ACHN (cell line): ENCODE measurements at places on chromosomes 3 and 15.

- no peak for DNase-seq
These were observed 11.6 kb upstream of the CLPX start for GRCh38 chr15:65196637-65197336.

DNA sequence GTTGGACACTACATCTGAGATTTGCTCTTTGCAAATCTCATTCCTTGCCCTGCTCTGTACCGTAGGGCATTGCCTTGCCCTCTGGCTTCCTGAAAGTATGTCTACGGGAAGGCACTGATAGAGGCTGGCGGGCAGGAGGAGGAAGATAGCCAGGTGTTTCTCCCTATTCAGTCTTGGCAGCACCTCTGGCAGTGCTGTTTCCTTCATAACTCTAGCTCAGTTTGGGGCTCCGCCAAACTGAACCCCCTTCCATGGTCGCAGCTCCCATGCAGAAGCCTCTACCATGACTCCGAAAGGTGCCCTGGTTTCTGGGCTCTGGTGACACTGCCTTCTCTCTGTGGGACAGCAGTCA lies 122.3 kb upstream of the PRR20G start:
- DNase-seq: no peak

GRCh38 chr15:91520850-91521249 lies 332.7 kb upstream of the SLCO3A1 start:
- no peak for DNase-seq

DNA sequence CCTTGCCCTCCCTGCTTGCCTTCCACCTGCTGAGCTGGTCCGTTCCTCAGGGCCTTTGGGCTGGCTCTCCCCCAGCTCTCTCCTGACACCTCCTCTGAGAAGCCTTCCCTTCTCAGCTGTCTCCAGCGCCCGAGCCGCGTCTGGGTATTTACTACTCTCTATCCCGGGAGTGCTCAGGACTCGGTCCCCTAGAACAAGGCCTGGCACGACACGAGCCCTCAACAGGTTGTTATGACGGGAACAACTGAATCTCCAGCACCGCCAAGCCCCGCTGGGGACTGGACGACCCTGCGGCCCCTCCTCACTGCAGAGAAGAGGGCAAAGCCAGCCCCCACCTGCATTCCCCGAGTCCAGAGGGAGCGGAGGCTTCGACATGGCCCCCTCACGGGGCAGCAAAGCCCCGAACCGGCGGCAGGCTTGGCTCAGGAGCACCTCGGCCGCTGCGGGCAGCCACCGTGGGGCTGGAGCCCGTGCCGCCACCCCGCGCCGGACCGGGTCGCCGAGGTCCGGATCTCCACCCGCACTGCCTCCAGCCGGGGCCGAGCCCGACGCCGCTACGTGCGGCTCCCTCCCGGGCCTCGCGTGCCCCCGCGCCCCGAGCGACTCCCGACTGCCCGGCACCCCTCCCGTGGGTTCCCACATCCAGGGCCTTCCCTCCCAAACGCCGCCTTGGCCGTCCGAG lies 792 bp downstream of the TPRA1 start:
- DNase-seq: peak; percentile 11

- no peak for DNase-seq
These were observed 132.0 kb downstream of the ARNT2 start for GRCh38 chr15:80536231-80536630.

GRCh38 chr3:10228248-10228950 lies 19.9 kb upstream of the TATDN2 start:
- no peak for DNase-seq

DNA sequence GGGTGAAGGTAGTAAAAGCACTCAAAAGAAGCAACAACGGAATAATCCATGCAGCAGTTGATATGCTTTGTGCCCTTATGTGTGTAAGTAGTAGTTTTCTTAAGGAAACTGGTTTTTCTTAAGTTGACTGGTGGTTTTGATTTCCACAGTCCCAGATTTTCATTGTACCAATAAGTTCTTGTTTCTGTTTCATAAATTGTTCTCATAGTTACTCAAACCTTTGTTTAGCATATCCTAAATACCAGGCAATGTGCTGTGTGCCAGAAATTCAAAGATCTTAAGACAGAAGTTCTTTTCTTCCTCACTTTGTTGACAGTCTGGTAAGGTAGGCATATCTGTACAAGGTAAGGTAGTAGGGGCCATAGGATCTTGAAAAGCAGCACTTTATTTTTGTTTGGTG lies 40.0 kb downstream of the DNAJC13 start:
- no peak for DNase-seq

GRCh38 chr3:78633626-78634025 lies 1134.2 kb downstream of the ROBO1 start:
- DNase-seq: no peak

DNA sequence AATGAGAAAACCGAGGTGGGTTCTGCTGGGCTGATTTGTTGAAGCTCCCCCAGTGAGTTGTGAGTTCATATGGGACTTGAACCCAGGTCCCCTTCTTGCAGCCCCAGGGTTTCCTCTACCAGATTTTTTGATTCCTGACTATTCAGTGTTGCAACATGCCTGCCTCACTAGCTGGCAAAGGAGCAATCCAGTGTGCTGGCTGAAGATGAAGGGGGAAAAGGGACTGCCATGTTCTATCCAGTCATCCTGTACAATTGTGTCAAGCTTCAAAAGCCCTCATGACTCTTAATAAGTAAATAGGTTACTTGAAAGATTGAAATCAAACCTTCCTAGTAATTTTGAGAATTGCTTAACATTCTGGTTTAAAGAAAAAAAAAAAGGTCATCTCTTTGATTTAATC lies 211.5 kb upstream of the TP63 start:
- DNase-seq: no peak

- no peak for DNase-seq
These were observed 21.0 kb upstream of the SEC22A start for GRCh38 chr3:123180791-123181190.

GRCh38 chr15:72474466-72474911 lies 359 bp downstream of the ARIH1 start:
- DNase-seq: no peak

GRCh38 chr15:34341381-34342212 lies 1.3 kb downstream of the NOP10 start:
- no peak for DNase-seq

DNA sequence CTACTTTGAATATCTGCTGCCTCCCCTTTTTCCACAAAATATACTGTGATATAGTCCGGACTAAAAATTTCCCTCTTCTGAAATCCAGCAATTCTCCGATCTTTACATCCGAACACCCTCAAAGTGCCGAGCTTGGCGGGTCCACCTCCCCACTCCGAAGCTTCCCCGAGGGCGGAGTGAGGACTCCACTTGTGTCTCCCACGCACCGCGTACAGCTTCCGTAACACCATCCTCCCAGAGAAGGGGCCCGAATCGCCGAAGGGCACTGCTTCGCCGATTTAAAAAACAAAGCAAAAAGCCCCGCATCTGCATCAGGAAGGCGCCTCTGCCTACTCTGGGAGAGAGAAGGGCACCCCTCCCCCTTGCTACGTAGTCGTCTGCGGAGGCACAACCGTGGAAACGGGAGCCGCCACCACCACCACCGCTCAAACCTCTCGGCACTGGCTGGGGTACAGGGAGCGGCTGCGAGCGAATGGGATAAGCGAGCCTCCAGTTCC lies 551 bp downstream of the NCBP2 start:
- DNase-seq: peak; percentile 50

- DNase-seq: no peak
These were observed 168.3 kb upstream of the TSC22D2 start for GRCh38 chr3:150239766-150240165.

GRCh38 chr3:43497905-43498365 lies 123.9 kb downstream of the ANO10 start:
- no peak for DNase-seq

- DNase-seq: no peak
These were observed 951 bp downstream of the POMGNT2 start for GRCh38 chr3:43104660-43105595.

- peak; percentile 72 for DNase-seq
These were observed 27.4 kb upstream of the HDAC11 start for GRCh38 chr3:13452490-13453335.

- DNase-seq: no peak
These were observed 100.1 kb upstream of the LPP start for GRCh38 chr3:188053710-188054380.

DNA sequence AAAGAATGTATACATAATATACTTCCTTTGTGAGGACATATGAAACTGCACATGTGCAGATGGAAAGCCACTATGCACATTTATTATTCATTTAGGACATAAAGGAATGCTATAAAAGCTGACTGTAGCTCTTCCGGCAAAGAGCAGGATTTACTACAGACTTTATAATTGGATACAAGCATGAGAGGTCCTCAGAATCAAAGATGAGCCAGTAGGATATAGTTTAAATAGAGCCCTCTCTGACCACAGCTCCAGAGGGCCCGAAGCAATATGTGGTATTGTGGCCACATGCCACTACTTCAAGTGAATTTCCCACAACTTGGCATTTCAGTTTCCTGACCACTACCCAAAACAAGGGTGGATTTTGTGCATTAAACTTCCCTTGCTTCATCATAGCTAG lies 140.9 kb downstream of the ATP8B4 start:
- no peak for DNase-seq

- no peak for DNase-seq
These were observed 18.6 kb downstream of the PDIA5 start for GRCh38 chr3:123085293-123085931.

- peak; percentile 87 for DNase-seq
These were observed 27.2 kb upstream of the TNFSF10 start for GRCh38 chr3:172550347-172550943.

DNA sequence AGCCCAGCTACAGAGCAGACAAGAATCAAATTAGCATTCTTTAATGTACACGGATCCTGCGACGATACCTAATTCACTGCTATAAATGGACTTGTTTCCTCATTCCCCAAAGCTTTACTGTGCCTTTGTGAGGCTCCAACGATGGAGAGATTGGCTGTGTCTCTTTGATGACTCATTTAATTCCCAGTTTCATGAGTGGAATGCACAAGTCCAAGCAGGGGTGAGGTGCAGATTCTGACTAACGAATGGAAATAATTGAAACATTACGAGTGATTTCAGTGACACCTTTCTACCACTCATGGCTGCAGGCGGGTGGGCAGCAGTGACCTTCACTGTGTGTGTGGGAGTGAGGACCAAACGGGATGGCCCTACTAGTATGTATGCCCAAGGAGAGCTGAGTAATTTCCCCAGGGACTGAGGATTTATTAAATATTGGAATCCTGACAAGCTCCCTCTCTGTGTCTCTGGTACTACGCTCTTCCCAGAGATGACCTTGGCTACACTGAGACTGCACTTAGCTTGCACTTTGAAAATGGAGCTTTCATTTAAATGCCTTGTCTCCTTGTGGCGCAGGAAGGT lies 156.7 kb downstream of the CACNA2D3 start:
- DNase-seq: peak; percentile 58

DNA sequence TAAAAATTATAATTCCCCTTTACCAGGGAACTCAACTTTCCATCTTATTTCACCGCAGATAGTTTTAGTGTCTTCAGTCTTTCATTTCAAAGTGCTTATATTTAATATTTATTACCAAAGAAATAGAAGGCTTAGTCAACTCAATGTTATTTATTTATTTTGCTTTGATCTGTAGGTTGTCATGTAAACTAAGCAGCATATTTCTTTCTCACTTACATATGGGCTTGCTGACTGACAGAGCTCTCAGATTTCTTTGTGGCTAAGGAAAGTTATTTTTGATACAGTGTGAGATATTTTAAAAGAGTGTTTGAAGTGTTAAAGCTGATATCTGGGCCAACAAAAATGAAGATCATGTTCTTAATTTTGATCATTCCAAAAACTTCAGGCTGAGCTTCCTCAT lies 331.4 kb downstream of the ROBO1 start:
- no peak for DNase-seq

DNA sequence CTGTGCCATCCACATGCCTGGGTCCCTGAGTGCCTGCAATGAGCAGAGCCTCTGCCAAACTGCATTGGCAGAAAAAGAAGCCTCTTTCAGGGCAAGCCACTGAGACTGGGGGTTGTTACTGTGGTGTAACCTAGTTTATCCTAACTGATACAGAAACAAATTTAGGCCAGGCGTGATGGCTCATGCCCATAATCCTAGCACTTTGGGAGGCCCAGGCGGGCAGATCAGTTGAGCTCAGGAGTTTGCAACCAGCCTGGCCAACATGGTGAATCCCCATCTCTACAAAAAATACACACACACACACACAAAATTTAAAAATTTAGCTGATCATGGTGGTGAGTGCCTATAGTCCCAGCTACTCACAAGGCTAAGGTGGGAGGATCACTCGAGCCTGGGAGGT lies 221.6 kb downstream of the TBC1D2B start:
- DNase-seq: no peak
